ENCODE measurements at places on chromosomes 4 and X.

DNA sequence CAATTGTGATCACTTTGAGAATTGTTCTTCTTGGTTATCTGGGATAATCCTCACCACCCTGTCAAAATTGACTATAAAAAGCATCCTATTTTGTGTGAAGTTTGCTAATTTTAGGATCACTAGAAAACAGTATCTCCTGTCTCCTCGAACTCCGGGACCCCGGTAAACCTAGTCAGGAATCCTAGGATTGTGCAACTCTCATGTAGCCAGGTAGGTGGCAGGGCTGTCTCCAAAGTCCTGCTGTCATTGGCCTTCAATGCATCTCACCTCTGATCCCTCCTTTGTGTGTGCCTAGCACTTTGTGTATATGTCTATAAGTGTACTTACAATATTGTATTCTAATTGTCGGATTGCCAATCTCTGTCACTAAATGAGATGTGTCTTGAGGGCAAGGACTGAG lies 1564.8 kb downstream of the RPA4 start:
- DNase-seq, result no peak

GRCh38 chr4:65973186-65973585 lies 302.9 kb upstream of the EPHA5 start:
- no peak for DNase-seq

DNA sequence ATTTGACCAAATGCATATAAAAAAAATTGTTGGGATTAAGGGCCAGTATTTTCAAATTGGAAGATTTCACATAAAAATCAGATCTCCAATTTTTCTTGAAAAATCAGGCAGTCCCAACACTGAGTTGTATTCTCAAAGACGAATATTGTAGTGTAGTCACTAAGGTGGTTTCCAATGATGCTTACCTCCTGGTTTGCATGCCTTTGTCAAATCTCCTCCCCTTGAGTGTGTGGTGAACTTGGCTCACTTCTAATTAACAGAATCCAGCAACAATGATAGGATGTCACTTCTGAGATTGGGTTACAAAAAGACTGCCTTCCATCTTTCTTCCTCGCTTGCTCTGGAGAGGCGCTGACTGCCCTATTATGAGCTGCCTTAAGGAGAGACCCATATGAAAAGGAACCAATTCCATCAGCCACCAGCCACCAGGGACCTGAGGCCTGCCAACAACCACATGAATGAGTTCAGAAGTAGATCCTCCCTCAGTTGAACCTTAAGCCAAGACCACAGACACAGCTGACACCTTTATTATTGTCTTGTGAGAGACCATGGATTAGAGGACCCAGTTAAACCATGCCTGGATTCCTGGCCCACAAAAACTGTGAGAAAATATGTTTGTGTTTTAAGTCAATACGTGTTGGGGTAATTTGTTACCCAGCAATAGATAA lies 31.2 kb upstream of the TSPAN5 start:
- no peak for DNase-seq

GRCh38 chrX:70332600-70332999 lies 42.7 kb downstream of the KIF4A start:
- no peak for DNase-seq

GRCh38 chrX:130083656-130084382 lies 26.5 kb downstream of the ELF4 start:
- DNase-seq, result no peak

DNA sequence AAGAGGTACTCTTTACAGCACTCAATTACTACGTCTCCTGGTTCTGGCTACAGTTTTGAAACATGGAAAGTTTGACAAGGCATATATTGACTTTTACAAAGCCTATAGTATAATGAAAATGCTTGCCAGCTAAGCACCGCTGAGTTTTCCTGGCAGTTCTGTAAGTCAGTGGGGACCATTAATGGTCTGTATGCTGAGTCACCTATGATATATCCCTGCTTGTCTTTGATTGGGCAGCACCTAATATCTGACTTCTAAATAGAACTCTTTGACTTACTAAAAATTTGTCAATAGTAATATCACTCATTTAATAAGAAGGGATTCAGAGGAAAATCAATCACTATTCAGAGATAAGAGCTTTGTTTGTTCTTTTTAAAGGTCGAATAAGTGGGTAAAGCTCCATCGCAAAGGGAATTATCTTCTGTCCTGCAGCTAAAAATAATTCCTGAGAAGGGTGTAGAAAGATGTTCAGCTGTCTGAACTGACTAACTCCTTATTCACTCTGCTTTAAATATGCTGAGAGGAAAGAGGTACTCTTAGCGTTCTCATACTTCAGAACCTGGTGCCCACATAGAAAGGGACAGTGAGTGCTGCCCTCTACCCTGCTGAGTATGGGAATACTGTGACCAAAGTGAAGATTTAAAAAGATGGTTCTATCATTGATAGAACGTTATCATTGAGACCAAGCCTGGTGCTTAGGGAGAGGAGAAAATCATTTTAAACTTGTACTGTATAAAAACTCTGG lies 959 bp downstream of the SMPX start:
- DNase-seq, result no peak

DNA sequence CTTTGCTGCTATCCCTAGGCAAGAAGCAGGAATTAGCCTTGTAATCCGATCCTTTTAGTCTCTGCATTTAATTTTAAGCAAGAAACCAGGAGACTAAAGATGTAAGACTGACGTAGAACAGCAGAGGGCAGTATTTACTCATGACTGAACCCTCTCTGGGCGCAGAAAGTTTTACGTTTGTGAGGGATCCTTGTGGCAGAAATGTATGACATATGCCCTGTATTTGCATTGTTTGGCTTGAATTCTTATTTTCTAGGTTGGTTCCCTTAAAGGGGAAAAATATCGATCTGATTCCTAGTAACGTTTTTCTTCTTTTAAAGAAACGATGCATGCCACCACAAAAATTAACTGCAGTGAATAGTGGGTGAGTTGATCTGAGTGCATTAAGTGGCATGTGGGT lies 1.3 kb upstream of the FAT4 start:
- DNase-seq, result no peak

DNA sequence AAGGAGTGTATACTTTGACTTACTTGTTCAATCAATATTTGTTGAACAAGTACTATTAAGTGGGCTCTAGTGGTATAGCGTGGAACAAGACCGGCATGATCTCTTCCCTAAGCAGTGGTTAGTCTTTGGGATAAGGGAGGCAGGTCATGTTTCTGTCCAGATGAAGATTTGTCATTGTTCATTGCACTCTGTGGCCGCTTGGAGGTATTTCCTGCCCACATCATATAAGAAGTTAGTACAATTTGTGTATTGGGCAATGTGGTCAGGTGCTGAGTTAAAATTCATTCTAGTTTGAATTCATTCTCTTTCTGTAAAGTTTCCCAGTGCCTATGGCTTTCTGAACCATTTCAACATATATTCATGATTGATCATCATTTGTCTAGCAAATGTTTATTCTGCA lies 101.1 kb upstream of the SHISA3 start:
- DNase-seq, result no peak

DNA sequence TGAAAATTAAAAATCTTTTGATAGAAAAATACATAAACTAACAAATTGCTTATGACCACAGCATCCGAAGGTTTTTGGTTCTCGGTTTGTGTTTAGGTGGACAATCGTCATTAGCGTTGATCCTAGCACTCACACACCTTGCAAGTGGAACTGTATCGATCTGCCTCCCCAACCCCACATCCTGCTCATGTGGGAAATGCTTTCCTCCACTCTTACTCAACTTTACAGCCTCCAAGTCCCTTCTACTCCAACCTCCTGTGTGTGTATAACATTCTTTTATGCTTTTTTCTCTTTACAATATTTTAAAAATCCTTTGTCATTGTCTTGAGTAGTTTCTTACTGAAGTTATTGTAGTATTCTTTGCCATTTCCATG lies 15.6 kb upstream of the TMEM131L start:
- no peak for DNase-seq

DNA sequence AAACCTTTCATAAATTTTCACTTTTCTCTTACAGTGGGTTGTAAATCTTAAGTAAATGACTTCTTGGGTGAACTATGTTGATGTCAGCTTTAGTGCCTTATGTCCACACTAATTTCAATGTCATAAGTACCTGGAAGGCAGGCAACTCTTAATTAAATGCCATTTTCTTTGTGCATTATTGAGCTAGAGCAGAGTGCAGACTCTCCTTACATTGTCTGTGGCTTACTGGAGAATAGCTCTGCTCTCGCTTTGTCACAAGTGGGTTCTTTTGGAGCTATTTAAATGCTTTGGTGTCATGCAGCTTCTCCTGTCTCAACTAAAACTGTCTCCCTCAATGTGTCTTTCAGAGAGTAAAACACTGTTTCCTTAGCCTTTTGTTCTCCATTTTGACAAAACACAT lies 411.6 kb downstream of the STIM2 start:
- no peak for DNase-seq

DNA sequence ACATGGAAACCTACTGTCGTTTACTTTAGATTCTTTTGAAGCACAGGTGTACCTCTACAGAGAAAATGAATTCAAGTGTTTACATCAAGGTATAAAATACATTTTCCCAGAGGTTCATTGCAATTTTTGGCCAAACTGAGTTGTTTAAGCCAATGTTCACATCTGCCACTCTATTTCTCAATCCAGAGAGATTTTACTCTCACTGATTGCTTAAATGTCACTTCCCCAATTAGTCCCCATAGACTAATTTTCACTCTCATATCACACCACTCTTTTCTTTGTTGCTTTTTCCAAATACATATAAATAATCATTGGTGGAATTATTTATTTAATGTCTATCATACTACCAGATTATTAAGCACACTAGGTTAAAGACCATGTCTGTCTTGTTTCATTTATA lies 271.8 kb downstream of the PPP3CA start:
- no peak for DNase-seq

DNA sequence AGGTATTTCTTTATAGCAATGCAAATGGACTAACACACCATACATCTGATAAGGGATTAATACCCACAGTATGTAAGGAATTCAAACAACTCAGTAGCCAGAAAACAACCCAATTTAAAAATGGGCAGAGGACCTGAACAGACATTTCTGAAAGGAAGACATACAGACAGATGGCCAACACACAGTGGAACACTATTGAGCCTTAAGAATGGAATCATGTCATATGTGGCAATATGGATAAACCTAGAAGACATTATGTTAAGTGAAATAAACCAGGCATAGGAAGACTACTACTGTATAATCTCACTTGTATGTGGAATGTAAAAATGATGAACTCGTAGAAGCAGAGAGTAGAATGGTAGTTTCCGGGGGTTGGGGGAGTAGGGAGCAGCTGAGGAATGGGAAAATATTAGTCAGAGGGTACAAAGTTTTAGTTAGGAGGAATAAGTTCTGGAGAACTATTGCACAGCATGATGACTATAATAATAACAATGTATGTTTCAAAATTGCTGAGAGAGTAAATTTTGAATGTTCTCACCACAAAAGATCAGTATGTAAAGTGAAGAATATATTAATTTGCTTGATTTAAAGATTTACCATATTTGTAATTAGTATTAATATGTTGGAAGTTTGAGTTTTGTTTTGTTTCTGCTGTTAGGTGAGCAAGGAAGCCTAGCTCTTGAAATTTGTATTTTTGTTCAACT lies 25.2 kb downstream of the WDR44 start:
- no peak for DNase-seq
